ENCODE measurements at places on chromosomes 2 and 18.

DNA sequence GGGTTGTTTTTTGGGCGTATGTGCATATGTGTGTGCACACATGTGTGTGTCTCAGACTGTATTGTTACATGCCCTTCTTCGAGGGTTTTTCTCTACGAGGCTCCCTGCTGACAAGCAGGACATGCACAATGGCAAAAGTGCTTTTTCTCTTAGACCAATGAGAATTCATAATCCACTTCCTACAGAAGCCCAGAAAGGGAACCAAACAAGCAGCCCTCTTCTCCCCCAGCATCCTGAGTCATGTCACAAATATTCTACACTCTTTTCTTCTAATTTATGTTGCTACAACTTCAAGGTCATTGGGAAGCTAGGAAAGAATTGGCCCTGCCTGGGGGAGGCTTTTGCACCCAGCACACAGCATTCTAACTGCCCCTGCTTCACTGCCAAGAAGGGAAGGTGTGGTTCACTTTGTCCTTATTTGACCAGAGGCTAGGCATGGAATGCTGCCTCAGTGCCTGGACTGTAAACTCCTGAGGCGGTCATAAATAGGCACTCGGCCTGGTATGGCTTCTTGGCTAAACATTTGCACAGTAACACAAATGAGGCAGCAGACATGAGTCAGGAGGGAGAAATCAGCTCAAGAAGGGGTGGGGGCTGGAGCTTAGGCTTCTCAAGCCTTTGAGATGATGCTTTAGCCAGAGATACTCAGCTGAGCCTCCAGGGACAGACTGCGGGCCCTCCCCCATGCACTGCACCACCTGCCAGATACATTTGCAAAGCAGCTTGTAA is 92.7 kb upstream of the KLF7 start:
- no peak for DNase-seq

GRCh38 chr2:51027442-51027841 is 4.5 kb downstream of the NRXN1 start:
- no peak for DNase-seq

DNA sequence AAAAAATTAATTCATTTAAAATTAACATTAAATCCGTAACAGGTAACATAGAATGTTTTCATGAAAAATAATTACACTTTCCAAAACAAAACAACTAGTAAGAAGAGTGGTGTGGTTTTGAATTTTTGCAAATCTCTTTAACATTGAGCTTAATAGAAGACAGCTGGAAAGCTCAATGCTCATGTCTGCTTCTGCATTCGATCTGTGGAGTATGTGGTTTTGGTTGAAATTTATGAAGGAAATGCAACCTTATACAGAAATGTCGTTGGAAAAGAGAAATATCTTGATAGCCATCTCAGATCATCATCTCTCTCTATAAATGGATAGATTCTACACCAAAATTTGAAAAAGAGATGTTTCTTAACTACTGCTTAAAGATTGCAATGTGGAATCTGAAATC is 17.3 kb upstream of the FHL2 start:
- no peak for DNase-seq

DNA sequence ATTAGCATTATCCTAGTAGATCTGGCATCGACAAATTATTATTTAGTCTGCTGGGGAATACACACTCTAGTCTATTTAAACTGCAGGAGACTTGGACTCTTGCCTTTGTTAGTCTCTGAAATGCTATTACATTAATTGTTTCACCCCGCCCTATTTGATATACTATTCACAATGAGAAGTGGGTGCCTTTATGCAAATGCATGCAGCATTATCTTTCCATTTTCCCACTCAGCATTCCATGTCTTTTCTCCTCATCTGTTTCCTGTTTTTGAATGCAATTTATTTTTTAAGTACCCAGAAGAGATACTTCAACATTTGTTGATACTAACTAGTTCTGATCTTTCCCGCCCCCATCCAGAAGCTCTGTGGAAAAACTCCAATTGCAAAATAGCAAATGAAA is 395.3 kb upstream of the NXPH2 start:
- no peak for DNase-seq

- no peak for DNase-seq
Observed at GRCh38 chr2:71671203-71671854, 218.0 kb downstream of the DYSF start.

DNA sequence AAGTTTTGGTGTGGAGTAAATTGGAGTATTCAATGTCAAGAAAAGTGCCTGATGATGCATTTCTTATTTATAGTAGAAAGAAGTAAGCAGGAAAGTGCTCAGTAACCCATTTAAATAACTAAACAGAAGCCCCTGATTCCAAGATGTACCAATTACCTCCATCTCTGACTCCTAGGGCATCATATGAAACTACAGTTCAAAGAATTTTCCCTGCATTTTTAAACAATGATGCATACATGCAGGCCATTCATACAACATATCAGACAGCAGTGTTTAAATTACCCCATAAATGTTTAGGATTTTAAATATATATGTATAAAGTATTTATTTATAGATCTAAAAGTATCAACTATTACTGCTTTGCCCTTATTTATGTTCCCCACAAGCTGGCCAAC is 36.2 kb downstream of the FTCDNL1 start:
- no peak for DNase-seq

- no peak for DNase-seq
Observed at GRCh38 chr2:75547345-75548035, 13.2 kb downstream of the EVA1A start.

- peak; percentile 14 for DNase-seq
Observed at GRCh38 chr2:165015052-165015642, 59.8 kb upstream of the SLC38A11 start.

- no peak for DNase-seq
Observed at GRCh38 chr18:49798001-49798400, 15.3 kb downstream of the ACAA2 start.

GRCh38 chr2:168255866-168256265 is 8.5 kb upstream of the STK39 start:
- DNase-seq: no peak

DNA sequence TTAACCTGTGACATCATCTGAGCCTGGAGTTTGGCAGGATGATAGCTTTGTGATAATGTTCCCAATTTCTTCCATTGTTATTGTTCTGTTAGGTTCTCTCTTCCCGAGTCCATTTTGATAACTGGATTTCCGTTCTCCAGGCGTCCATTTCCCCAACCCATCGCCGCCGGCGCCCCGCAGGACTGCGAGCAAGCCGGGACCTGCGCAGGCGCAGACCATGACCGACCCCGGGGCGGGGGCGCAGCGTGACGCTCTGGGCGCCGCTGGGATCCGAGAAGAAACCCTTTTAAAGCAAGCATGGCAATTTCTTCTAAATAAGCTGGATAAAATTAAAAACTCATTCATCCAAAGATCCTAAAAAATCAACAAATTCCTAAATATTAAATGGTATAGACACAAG is at the start of gene SLC25A52:
Gene SLC25A52 (minus strand): TSS at position 186 of the 400 bp plus-strand sequence. CDS start 219 bp downstream, outside the sequence.
- DNase-seq: no peak
